ENCODE measurements at places on chromosomes 11 and 22.

DNA sequence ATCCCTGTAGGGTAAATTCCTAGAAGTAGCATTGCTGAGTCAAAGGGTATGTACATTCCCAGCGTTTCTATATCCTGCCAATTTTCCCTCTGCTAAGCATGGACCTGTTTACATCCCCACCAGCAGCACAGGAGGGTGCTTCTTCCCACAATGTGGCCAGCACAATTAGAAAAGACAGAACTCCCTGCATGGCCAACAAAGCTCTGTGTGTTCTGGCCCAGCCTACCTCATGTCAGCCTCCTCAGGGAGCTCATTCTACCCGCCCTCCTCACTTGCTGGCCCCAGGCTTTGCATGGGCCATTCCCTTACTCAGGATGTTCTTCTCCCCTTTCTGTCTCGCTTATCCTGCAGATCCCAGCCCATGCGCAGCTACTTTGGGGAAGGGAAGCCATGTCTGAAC lies 186.1 kb downstream of the DSCAML1 start:
- DNase-seq: no peak

- DNase-seq: no peak
Measured at GRCh38 chr11:126317432-126317755, 13.5 kb downstream of the DCPS start.

DNA sequence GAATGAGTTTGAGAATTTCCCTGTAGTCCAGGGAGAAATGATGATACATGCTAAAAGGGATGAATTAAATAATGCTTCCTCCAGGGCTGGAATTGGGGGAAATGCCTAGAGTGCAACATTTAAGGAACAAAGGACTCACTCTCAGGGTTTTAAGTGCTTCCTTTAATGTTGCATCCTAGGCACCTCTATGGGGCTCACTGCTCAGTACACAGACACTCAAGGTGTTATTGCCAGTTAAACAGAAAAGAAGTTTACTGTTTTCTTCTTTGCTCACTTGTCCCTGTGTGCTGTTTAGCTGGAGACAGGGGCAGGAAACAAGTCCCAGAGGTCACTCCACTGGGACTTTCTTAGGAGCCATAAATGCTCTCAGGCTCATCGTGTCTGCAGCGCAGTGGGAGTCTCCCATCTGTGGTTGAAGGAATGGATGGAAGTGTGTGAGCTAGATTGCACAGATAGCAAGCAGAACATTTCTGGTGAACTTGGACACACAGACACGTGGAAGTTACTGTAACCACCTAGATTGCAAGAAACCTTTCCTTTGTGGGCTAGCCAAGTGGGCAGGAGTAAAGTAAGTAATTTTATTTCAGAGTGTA lies 8.4 kb upstream of the OR52H1 start:
- DNase-seq: no peak

DNA sequence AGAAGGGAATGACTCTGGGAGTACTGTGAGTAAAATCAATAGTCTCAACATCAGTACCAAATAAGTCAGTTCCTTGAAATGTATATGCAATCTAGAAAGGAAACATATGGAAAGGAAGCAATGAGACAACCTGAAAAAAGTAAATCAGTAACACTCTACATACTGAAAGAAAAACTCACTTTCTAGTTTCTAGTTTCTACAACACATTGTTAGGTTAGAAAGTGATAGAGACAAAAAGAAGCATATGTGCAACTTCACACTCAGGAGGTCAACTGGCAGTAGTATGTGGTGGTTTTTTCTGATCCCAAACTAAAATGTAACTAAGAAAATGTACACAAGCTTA lies 156.5 kb upstream of the SOX6 start:
- no peak for DNase-seq

GRCh38 chr11:115067900-115068530 lies 389.7 kb downstream of the NXPE2 start:
- DNase-seq: no peak

DNA sequence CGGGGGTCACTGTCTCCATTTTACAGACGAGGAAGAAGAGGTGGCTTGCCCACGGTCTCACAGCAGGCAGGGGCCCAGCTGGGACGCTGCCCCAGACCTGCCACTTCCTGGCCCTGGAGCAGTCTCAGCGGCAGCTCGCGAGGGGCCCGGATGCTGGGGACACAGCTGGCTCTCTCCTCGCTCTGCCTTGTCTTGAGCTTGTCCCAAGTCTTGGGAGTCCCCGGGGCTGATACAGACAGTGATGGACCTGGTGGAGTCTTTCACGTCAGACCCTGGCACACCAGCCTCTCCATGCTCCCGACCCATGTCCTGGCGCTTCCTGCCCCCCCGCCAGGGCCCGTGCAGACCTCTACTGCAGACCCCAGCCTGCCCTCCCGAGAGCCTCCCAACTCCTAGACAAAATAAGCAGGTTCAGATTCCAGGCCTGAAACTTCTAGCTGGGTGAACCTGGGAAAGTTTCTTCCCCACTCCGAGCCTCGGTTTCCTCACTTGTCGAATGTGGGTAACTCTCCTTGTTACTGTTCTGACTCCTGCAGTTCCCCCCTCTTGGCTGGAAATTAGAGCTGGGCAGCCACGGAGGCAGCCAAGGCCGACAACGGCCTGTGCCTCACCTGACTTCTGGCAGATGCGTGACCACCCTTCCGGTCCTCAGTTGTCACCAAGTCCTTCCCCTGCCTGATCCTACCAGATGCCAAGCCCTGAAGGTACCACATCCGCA lies 145.4 kb downstream of the CACNA1I start:
- DNase-seq: no peak

DNA sequence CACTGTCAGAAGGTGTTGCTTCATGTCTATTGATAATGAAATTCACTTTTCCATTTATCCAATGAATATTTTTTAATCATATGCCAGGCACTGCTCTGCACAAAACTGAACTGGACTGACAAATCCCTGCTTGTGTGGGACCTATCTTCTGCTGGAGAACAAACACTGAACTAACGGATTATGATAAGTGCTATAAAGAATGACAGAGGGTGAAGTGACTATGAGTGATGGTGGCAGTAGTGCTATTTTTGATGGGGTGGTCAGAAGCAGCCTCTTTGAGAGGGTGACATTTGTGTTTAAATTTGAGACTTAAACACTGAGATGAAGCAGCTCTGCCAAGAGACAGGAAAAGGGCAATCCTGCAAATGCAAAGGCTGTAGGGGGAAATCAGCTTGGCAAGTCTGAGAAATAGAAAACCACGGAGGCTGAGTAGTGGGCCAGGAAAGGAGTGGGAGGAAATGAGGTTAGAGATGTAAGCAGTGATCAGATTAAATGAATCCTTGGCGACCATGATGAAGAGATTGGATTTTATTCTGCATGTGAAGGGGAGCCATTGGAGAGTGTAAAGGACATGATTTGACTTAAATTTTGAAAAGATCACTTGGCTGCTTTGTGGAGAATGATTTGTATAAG lies 6.0 kb downstream of the TBCEL start:
- DNase-seq: no peak
